H9 (cell line): ENCODE measurements at places on chromosomes 12 and 14. TPM values are rescaled to one million over a fixed set of nuclear protein-coding genes. Genes with fewer than 3 reads are reported as not detected.

Gene PPP1R1A
- total RNA-seq: 4.3 and 8.5 TPM in 2 replicates

Gene OR6C2
- not detected in 2 replicates for total RNA-seq

Gene IAPP
- not detected in 2 replicates for total RNA-seq

Gene GRIN2B
- 0.02 and 0.13 TPM in 2 replicates for total RNA-seq

Gene DNAJC22
- total RNA-seq: 2.6 and 3.2 TPM in 2 replicates

Gene CAPS2
- 3.9 and 4.3 TPM in 2 replicates for total RNA-seq

Gene HOXC6
- total RNA-seq: not detected in 2 replicates

Gene B4GALNT1
- total RNA-seq: 2.3 and 2.6 TPM in 2 replicates

Gene OR4E2
- total RNA-seq: not detected in 2 replicates

Gene RALGAPA1
- total RNA-seq: 25.8 and 29.8 TPM in 2 replicates

GRCh38 chr12:115964214-115964613 is 313.3 kb downstream of the MED13L start:
- H3K27ac ChIP-seq: no peak overlapping the region
- DNase-seq: no peak
- H3K4me3 ChIP-seq: no peak overlapping the region

GRCh38 chr14:75290851-75291250 is 12.2 kb downstream of the FOS start:
- H3K36me3 ChIP-seq: no peaks in the 10 kb centered on the region
- H3K4me1 ChIP-seq: peaks cover 3% of the 10 kb centered on the region; the same call in 1 of the 2 replicates
- no peak overlapping the region for H3K27ac ChIP-seq
- H3K4me3 ChIP-seq: no peak overlapping the region

DNA sequence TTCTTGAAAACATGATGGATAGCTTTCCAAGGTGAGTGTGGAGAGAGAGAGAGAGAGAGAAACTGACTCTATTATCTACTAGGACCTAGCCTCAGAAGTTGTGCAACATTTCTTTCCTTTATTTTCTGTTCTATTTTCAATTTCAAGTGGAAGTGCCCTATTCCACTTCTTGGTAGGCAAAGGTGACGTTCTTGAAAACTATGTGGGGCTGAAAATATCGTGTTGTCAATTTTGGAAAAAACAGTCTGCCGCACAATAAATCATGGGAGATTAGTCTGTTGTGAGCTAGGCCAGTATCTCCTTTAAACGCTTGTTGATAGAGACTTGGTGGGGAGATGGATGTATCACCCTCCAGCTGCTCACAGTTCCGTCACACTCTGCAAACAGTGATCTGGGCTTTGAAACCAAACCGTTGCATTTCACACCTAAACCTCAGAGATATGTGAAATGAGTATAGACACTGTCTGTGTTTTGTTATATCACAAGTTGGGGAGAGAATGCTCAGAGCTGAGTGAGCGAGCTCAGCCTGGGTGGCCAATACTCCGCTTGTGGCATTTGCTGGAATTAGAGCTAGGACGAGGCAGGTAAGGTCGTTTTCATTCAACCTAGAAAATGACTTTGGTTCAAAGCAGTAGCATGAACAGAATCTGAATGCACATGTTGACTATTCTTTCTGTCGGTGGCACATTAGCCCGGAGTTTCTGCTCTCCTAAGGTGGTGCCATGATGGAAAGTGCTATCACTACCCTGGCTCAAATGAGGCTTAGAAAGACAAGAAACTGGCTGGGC is 75.1 kb upstream of the ST8SIA1 start:
- H3K36me3 ChIP-seq: no peaks in the 10 kb centered on the region
- DNase-seq: no peak
- H3K27ac ChIP-seq: no peak overlapping the region
- no peaks in the 10 kb centered on the region for H3K4me1 ChIP-seq

DNA sequence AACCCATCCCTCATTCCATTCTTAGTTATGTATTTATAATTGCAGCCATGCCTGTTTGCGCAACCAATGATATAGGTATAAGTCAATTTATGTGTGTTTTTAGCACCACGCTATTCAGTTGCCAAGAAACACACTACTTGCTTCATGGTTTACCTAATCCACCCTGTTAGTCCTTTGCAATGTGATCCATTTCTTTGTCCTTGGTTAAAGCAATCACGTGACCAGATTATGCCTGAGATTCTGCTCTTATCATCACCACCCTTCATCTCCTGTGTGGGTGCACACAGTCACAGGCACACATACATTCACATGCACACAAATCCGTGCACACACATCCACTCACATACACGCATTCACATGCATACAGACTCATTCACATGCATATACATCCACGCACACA is 52.3 kb upstream of the KCNA5 start:
- H3K4me1 ChIP-seq: peaks cover 3% of the 10 kb centered on the region; the same call in 1 of the 2 replicates
- H3K27ac ChIP-seq: no peak overlapping the region
- H3K4me3 ChIP-seq: no peak overlapping the region

GRCh38 chr14:61388173-61388975 is 67.0 kb downstream of the PRKCH start:
- H3K4me1 ChIP-seq: no peaks in the 10 kb centered on the region
- DNase-seq: no peak
- no peaks in the 10 kb centered on the region for H3K27me3 ChIP-seq

GRCh38 chr14:56124327-56124726 is 6.1 kb downstream of the PELI2 start:
- peaks cover 6% of the 10 kb centered on the region; the same call in 1 of the 2 replicates for H3K27me3 ChIP-seq
- no peak overlapping the region for H3K27ac ChIP-seq
- peaks cover 4% of the 10 kb centered on the region; the same call in 1 of the 2 replicates for H3K4me1 ChIP-seq
- H3K36me3 ChIP-seq: no peaks in the 10 kb centered on the region; the same call in 2 of the 3 replicates
- no peak for DNase-seq

- H3K4me1 ChIP-seq: no peaks in the 10 kb centered on the region
- DNase-seq: peak; percentile 71
- peak overlapping the region; percentile 72 for H3K4me3 ChIP-seq
- H3K36me3 ChIP-seq: peaks cover 16% of the 10 kb centered on the region
- peaks cover 56% of the 10 kb centered on the region for H3K27me3 ChIP-seq
Observed at GRCh38 chr12:57237932-57238853, 8.7 kb downstream of the SHMT2 start.

- no peaks in the 10 kb centered on the region for H3K4me1 ChIP-seq
- H3K4me3 ChIP-seq: no peak overlapping the region
- H3K36me3 ChIP-seq: no peaks in the 10 kb centered on the region
- H3K27me3 ChIP-seq: no peaks in the 10 kb centered on the region
Observed at GRCh38 chr12:18919871-18920511, 182.1 kb downstream of the CAPZA3 start.
